ENCODE measurements at places on chromosomes 13 and 19. TPM values are rescaled to one million over a fixed set of nuclear protein-coding genes. Genes with fewer than 3 reads are reported as not detected.

Gene DPY19L3
- total RNA-seq, result 25.0 TPM

- no peak for DNase-seq
Measured at GRCh38 chr13:93603043-93603442, 376.4 kb downstream of the GPC6 start.

DNA sequence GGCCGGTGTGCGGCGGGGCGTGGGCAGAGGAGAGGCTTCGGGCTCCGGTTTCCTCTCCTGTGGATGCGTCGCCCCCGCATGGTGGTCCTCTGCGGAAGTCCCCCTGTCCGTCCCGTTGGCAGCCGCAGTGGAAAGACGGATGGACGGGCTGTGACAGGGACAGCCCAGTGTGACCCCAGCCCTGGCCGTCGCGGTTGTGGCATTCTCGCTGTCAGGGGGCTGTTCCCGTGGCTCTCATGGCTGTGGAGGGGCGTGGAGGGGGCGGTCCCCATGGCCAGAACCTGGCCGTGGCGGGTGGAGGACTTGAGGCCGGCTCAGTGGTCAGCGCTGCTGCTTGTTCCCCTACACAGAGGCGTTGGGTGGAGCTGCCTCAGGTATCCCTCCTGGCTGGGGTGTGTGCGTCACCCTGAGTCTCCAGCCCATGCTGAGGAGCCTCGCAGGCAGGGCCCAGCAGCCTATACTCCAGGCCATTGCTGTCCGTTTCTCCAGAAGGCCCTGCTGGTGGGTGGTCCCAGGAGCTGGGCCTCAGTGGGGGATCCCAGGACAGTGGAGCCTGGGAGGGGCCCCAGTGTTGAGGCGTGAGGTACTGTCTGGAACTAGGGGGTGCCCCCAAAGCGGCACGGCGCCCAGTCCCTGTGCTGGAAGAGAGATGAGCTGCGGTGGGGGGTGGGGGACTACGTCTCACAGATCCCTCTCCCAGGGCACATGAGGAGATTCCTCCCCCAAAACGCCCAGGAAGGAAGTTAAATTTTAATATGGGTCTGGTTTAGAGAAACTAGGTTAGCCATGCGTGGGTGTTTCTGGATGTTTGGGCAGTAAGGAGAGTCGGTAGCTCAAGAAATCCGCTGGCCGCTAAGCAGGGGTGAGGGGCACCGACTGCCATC is 20.3 kb downstream of the CSNK1G2 start:
- DNase-seq, result no peak

DNA sequence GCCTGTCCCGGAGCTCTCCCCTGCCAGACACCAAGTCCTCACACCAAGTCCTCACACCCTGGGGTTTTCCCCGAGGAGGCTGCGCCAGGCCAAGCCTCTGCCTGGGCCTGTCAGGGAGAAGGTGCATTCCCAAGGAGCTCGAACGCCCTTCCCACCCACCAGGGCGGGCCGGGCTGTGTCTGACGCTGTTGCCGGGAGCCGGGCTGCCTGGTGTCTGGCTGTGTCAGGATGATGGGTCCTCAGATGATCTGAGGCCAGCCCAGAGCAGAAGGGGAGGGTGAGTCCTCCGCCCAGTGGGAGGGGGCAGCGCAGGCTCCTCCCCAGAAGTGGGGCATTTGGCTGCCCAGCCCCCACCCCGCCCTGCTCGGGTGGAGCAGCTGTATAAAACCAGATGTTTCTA is 2.3 kb upstream of the HAS1 start:
- no peak for DNase-seq
